ENCODE measurements at places on chromosomes 12 and 14.

- DNase-seq = no peak
Observed at GRCh38 chr14:104741803-104742251, 11.1 kb upstream of the SIVA1 start.

GRCh38 chr12:93059925-93060665, 131.0 kb upstream of the EEA1 start:
- no peak for DNase-seq

DNA sequence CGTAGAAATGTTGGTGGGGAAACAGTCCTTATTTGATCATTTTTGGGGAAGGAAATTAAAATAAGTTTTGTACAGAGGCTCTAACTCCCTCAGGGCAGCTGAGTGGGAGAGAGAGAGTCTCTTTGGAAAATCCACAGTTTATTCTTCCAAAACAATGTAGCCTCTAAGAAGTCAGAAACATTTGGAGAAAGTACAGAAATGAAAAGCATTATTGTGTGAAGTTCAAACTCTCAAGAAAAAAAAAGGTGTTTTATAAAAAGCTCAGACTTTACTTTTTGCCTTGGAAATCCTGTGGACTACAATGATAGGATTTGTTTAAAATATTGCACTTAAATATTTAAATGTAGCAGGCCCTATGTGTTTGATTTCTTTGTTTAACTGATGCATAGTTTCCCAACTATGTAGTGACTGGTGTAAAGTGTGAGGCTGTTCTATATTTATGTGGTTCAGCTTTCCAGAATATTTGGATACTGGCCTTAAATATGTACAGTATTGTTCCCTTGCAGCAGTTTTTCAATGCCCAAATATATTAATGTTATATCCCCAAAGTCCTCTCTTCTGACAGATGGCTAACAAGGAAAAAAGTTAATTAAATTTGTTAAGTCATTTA, 82.0 kb upstream of the OTOGL start:
- no peak for DNase-seq

DNA sequence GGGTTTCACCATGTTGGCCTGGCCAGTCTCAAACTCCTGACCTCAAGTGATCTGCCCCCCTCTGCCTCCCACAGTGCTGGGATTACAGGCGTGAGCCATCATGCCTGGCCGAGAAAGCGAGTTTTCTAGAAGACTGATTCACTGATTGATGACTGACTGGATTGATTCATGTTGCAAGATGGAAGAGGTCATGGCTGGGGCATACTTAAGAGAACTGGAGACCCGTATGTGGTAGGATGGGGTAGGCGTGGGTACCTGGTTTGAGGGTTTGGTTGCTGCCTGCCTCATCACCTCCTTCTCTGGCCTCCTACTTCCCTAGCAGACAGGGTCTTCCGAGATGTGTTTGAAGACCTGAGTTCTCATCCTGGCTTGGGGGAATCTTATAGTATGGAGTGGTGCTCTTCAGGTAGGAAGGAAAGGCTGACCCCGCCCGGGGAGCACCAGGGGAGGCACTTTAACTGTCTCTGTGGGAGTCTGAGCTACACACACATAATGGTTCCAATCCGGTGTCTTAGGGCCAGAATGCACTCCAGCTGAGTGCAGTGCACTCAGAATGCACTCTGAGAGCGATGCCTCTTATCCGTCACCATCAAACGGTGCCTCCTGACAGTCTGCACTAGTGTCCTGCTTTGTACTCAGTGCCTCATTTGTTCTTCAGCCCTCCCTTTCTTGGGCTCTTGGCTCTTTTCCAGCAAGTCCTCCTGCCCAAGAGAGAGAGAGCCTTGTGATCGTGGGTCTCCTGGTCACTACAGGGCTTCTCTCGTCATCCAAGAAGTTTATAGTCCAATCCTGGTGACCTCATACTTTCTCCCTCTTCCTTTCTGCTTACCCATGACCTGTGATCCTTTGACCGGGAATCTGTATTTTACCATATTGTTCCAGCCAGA, 19.7 kb downstream of the PLEKHG3 start:
- no peak for DNase-seq

- peak; percentile 76 for DNase-seq
Observed at GRCh38 chr14:23379366-23380196, 2.7 kb downstream of the CMTM5 start.

- no peak for DNase-seq
Observed at GRCh38 chr14:56731187-56731586, 79.1 kb downstream of the OTX2 start.

DNA sequence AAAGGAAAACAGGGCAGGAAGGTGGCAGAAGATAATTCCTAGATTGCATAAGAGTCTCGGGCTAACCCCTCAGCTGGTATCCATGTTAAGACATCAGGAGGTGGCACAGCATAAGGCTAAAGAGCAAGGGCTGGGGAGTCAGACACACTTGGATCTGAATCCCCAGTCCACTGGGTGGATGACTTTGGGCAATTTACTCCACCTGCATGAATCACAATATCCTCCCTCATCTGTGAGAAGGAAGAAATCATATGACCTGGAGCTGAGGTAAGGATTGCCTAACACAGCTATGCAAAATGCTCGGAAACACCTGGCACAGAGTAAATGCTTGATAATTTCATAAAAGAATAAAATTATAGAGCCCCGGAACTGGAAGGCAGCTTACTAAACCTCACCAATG, 217.9 kb downstream of the PIK3C2G start:
- DNase-seq = no peak

DNA sequence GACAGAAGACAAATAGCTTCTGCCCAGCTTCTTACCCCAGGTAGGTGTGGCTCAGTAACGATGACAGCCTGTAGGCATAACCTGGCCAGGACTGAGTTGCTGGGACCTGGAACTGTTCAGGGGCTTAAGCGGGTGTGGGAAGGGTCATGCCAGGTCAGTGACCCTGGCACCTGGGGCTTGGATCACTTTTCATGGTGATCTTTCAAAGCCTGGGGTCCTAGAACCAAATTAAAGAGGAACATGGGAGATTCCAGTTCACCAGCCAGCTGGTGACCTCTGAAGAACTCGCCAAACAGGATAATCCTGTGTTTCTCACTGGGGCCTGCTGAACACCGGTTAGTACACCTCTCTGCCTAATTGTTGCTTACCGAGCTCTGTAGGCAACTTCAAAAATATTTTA, 102.6 kb upstream of the LMNTD1 start:
- DNase-seq = no peak

DNA sequence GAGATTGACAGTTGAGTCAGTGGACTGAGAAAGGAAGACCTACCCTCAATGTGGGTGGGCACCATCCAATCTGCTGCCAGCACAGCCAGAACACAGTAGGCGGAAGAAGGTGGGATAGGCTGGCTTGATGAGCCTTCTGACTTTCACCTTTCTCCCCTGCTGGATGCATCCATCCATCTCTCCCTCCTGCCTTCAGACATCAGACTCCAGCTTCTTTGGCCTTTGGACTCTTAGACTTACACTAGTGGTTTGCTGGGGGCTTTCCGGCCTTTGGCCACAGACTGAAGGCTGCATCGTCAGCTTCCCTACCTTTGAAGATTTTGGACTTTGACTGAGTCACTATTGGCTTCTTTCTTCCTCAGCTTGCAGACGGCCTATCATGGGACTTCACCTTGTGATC, 456.5 kb upstream of the MIS18BP1 start:
- no peak for DNase-seq

- no peak for DNase-seq
Observed at GRCh38 chr12:110822821-110823415, 23.9 kb upstream of the CCDC63 start.

- DNase-seq = no peak
Observed at GRCh38 chr14:93301821-93302447, 30.9 kb downstream of the BTBD7 start.

DNA sequence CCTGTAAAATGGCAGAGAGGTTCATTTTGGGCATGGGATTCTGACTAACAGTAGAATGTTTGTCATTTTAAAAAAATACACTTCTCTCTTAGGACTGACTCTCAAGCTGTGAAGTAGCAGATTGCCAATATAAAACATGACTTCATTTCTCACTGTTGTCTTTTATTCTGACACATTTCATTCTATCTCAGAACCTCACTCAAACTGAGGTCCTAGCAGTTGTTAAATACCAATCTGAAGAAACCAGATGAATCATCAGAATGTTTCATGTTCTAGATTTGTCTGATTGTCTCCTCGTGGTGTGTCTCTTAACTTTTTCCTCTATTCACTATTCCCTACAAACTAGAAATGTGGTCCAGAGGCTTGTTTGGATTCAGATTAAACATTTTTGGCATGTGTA, 276.5 kb upstream of the NPAS3 start:
- DNase-seq = no peak

- no peak for DNase-seq
Observed at GRCh38 chr14:96630281-96630680, 128.1 kb downstream of the PAPOLA start.

DNA sequence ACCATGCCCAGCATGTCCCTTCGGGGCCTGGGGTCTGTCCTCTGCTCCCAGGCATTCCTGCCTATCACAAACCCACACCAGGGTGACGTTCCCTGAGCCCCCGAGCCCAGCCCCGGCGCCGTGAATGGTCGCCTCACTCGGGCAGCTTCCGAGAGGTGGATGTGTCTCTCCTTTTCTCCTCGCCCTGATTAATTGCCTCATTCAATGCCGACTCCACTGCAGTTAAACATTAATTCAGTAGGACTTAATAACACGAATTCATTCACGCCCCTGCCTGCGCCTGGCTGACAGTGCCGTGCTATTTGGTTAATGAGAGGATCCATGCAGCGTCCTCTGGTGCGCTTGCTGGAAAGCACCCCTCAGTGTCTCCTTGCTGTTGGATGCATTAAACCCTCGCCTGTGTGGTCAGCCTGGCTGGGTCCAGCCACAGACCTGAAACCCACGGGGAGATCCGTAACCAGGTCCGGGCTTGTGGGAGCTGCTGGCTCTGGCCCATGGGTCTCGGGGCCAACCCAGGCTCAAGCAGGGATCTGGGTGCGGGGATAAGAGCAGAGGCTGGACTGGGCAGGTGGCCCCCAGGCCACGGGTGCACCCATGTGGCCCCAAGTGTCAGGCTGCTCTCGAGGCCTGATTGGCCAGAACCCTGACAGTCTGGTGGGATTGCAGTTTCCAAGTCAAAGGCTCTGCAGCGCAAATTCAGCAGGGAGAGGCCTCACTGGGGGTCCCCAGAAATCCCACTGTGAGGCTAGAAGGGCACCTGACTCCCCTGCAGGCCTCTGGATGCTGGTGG, 55.4 kb downstream of the FBRSL1 start:
- no peak for DNase-seq

DNA sequence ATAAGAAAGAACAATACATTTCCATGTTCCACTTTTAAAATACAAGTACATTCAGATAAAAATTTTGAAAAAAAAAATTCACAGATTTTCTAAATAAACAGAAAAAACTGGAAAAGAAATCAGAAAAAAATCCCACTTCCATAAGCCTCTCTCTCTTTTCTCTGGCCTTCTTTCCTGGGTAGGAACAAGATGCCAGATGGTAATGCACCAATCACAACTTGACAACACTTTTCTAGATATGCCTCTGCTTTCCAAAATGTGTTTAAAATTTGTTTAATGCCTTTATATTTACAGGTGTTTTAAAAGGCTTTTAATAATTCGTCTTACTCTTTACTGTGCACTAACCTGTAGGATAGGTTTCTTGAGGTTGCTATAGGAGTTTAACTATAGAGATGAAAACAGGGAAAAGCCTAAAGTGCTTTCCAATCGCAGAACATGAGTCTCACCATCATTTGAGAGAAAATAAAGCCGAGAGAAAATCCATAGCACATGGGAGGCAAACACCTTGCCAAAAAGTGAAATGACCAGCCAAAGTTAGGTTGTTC, 74.2 kb downstream of the TMTC1 start:
- DNase-seq = no peak

GRCh38 chr14:21467616-21468015, 9.1 kb downstream of the RAB2B start:
- DNase-seq = no peak

GRCh38 chr12:53817021-53817389, 65.2 kb upstream of the CISTR start:
- no peak for DNase-seq

GRCh38 chr14:101598159-101598558, 36.9 kb downstream of the DIO3 start:
- no peak for DNase-seq

GRCh38 chr12:118050972-118051910, 9.7 kb downstream of the WSB2 start:
- DNase-seq = no peak

- no peak for DNase-seq
Observed at GRCh38 chr12:28063355-28063880, 90.9 kb upstream of the PTHLH start.

GRCh38 chr12:578748-579419, 84.4 kb downstream of the NINJ2 start:
- DNase-seq = no peak

DNA sequence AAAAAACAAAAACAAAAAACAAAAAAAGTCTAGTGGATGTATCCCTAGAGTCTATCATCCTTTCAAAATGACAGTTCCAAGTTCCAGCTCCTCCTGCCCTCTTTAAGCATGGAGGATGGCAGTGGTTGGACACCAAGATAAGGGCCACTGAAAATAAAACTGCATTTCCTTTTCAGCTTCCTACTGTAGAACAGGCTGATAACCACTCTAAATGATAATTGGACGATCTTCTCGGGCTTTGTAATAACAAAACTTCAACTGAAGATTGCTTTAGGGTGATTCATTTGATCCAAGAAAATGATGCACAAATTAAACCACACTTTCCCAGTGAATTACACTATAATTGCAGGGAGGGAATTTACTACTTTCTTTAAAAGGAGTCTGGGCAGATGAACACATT, 42.2 kb upstream of the CRACR2A start:
- no peak for DNase-seq

DNA sequence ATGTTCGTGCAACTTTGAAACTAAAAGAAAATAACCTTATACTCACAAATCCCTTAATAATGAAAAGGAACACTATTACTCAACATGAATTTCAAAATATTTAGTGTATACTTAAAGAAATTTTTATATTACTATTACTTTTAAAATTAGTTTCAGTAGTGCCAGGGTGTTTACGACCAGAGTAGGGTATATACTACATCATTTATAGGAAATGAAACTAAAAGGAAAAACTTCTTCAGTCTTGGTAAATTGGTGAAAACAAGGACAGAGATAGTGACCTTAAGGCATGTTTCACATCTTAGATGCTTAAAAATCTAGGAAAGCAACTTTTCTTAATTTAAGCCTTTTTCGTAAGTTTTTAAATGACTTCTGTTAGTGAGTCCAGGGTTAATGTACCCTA, 4.5 kb downstream of the USP15 start:
- DNase-seq = no peak

DNA sequence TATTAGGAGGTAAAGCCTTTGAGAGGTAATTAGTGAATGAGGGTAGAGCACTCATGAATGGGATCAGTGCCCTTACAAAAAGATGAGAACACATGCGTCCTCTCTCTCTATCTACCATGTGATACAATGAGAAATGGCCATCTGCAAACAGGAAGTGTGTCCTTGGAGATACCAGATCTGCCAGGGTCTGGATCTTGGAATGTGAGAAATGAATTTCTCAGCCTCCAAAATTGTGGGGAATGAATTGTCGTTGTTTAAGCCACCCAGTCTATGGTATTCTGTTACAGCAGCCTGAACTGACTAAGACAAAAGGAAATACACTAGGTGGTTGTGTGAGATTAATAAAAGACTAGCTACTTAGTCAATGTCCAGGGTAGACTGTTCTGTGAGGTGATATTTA, 366.6 kb downstream of the NELL2 start:
- DNase-seq = no peak

GRCh38 chr12:47903927-47904712, 674 bp downstream of the VDR start:
- DNase-seq = peak; percentile 72
